Common myeloid progenitor, CD34-positive (primary cell): ENCODE measurements at places on chromosomes 2 and 18.

DNA sequence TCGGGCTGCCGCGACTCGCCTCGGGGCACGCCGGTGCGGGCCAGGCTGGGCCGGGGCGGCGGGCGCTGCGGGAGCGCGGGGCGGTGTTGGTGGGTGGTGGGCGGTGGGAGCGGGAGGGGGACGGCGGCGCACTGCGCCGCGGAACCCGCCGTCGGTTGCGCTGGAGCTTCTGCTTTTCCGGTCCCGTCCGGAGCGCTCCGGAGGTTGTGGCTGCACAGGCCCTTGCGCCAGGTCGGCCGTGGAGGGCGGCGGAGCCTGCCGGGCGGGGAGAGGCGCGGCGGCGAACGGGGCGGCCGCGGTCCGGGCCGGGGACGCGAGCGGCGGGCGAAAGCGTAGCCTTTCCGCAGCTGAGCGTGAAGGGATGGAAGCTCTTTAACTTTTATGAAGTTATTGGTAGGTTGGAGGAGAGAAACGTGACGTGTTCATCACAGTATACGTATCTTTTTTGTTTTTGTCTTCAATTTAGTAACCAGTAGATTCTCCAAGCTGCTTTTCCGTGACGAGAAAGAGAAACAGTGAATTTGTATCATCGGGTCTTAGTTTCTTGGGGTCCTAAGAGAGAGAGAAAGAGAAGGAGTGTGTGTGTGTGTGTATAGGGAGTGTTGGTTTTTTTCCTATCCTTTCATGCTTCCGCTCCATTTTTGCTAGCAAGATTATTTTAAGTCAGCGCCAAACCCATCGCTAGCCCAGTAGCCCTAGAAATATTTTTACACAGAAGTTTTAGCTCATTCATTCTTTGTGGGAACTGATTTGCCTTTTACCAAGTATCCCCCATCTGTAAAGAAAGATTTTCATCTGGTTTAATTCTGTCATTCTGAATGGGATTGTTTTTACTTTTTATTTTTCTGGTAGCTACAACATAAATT lies 535 bp downstream of the ATG4B start:
- DNase-seq = peak; percentile 36

GRCh38 chr2:129437725-129438124 lies 541.7 kb upstream of the RAB6C start:
- DNase-seq = no peak

- no peak for DNase-seq
Measured at GRCh38 chr18:34707670-34708069, 2.4 kb upstream of the DTNA start.

DNA sequence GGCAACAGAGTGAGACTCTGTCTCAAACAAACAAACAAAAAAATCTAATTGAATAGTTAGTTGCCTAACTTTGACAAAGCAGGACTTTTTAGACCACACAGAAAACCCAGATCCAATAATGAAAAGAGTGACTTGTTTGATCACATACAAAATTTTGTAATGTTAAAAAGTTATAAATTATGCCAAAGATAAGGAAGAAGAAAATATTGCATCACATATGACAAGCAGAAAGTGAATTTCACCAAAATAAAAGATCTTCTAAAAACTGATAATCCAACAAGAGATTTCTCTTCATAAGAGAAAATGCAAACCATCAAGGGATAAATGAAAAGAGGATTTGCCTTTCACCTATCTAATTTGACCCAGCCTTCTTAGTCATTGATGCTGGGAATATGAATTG lies 2.8 kb upstream of the RMP24 start:
- DNase-seq = no peak

GRCh38 chr2:74915743-74916142 lies 42.7 kb upstream of the POLE4 start:
- peak; percentile 29 for DNase-seq

DNA sequence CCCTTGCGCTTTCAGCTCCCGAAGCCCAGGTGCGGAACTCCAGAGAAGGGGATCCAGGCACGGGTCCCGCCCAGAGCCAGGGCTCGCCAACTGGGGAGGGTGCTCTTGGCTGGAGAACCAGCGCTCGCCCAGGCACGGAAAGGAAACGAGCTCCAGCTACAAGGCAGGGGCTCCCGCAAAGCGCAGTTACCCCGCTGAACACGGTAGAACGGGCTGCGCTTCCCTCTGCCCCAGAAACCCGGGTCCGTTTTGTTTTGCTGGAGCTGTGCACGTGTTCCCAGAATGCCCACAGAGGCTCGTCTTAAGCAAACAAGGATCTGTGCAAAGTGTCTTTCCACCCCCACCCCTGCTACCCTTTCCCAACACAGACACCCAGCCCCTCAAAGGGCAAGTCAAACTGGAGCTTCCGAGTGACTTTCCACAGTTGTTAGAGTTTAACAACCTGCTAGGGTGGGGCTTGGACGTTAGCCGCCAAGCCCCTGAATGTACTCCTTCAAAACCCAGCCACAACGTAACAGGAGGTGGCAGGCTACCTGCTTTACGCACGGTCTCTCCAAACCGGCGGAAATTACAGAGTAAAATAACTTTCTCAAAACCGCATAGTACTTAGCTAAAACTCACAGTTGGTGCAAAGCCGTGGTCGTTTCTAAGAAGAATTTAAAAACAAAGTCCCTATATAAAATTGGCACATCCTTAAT lies 775 bp downstream of the RNF125 start:
- DNase-seq = peak; percentile 90

- DNase-seq = no peak
Measured at GRCh38 chr2:130899306-130899705, 62.6 kb downstream of the ARHGEF4 start.

GRCh38 chr2:70975237-70975636 lies 3.2 kb upstream of the ANKRD53 start:
- DNase-seq = no peak

GRCh38 chr2:201607568-201607967 lies 35.7 kb downstream of the TMEM237 start:
- no peak for DNase-seq

GRCh38 chr2:129813404-129813803 lies 166.1 kb upstream of the RAB6C start:
- DNase-seq = peak; percentile 38

DNA sequence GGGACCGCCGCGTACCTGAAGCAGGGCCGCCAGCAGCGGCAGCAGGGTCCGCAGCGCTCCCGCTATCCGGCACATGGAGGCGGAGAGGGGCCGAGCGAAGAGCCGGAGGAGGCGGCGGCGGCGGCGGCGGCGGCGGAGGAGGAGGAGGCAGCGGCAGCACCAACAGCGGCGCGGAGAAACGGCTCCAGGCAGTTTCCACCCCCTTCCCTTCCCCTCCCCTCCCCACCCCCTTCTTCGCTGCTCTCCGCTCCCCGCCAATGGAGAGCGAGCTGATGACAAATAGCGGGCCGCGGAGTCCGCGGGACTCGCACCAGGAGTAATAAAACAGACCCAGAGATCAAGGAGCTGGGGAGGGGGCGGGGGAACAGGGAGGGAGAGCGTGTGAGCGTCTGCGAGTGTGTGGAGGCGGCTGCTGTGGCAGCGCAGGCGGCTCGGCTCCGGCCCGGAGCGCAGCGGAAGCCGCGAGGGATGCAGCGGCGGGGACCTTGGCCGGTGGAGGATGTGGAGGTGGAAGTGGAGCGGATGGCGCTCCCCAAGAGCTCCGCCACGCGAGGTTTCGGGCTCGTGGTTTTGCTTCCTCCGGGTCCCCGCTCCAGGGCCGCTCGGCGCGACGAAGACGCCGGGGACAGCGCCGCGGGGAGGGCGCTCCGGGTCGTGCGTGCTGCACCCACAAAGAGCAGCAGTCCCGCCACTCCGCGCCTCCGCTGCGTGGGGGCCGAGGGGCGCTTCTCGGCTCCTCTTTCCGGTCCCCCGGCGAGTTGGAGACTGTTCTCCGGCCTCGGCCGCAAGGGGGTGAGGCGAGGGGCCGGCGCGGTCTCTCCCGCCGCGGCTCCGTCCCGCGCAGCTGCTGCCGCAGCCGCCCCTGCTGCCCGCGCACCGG lies at the start of gene CDH2:
Gene CDH2, minus strand, starts transcription at position 183 of the 880 bp plus-strand sequence. Its CDS starts 108 bp downstream, at position 75.
- peak; percentile 85 for DNase-seq

GRCh38 chr2:237091779-237092436 lies 6.2 kb downstream of the COPS8 start:
- no peak for DNase-seq

DNA sequence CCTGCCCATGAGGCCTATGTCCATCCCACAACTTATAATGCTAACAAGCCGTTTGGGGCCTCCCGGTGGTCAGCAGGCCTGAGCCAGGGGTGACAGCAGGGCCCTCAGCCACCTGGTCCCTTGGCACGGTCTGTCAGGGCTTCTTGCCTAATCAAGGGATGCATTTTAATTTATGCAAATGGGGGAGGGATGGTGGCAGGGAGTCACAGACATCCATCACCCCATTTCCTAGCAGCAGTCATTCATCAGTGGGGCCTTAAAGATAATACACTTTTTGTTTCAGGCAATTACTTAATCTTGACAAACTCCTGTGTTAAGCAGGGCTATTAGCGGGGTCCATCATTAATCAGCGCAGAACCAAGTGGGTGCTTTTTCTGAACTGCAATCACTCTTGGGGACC lies 174.5 kb downstream of the GLI2 start:
- DNase-seq = no peak

GRCh38 chr2:237154082-237154638 lies 68.5 kb downstream of the COPS8 start:
- DNase-seq = peak; percentile 82

- DNase-seq = peak; percentile 12
Measured at GRCh38 chr2:15584767-15585469, 6.8 kb upstream of the DDX1 start.

DNA sequence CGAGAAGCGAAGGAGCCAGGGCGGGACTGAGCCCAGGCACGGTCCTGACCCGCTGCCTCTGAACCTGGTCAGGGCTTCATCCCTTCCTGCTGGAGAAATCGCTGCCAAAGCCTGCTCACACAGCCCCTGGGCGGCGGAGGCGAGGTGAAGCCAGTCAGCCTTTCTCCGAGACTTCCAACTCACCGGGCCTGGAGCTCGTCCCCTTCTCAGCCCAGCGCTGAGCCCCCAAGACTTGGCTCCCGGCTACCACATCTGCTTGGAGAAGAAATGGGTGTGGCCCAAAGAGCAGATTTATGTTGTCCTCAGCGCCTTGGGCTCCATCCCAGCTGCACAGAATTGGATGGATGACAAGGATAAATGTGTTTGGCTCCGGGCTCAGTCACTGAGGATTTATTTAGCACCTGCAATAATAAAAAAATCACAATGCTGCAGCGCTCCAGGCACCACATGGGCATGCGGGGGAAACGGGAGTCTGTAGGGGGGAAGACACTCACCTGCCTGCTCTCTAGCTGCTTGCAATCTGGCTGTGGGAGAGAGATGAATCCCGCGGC lies 64.9 kb downstream of the ACTR2 start:
- no peak for DNase-seq

DNA sequence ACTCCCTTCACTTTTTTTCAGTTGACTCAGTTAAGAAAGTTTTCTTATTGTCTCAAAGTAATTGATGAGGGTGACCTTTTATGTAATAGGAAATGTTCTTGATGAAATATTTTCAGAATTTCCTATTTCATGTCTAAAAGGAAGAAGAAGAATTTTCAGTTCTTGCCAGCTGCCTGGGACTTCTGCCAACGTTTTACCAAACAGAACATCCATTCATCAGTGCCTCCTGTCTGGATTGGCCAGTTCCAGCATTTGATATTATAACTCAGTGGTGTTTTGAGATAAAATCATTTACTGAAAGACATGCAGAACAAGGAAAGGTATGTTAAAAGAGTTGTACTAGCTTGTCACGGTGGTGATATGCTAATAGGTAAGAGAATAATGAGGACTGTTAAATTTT lies 104.7 kb upstream of the MYO3B start:
- DNase-seq = peak; percentile 15

GRCh38 chr2:15654727-15655073 lies 63.0 kb downstream of the DDX1 start:
- no peak for DNase-seq

DNA sequence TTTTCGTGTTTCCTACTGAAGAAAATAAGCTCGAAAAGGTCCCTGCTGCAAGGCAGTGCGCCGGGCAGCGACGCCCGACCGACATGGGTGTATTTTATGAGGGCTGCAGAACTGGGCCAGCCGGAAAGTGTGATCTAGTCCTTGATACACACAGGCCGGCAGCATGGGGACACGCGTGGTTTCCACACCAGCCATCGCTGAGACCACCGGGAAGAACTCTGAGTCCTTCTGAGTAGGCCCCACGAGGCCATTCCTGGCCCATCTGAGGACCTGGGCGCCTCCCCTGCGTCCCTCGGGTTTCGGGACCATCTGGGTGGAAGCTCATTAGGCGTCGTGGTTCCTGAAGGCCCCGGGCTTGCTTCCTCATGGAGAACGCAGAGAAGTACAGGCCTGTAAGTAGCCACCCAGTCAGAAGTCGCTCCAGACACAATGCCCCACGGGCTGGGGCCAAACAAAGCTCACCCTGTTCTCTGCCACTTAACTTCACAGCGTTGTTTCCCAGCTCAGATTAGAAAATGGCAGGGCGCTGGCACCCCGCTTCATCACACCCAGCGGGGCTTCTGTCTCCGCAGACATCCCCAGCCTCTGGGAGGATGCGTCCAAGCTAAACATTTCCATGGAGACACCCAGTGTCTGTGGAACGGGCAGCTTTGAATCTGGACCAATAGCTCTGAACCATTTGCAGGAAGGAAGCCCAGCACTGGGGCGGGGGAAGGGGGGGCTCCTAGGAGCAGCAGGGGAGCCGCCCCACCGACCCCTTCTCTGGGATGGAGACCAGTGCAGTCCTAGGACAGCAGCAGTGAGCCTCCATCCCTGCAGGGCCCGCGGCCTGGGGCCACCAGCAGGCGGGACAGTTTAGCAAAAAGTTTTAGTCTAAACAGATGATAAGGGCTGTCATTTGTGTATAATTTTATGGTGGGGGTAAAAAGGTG lies 2.4 kb downstream of the NFATC1 start:
- DNase-seq = no peak

GRCh38 chr2:151771599-151772358 lies 37.5 kb upstream of the NEB start:
- peak; percentile 6 for DNase-seq

DNA sequence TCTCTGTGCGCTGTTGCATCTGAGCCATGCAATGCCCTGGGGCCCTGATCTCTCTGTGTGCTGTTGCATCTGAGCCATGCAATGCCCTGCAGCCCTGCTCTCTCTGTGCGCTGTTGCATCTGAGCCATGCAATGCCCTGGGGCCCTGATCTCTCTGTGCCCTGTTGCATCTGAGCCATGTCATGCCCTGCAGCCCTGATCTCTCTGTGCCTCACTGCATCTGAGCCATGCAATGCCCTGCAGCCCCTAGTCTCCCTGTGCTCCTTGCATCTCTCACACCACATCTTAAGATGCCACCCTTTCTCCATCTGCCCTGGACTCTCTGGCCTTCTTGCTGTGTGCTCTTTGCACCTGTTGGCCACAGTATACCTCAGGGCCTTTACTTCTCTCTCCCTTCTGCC lies 56.2 kb downstream of the SOX11 start:
- DNase-seq = no peak
